ENCODE measurements at places on chromosomes 3 and 15.

GRCh38 chr3:194117104-194117845, 18.7 kb upstream of the HES1 start:
- no peak for DNase-seq

DNA sequence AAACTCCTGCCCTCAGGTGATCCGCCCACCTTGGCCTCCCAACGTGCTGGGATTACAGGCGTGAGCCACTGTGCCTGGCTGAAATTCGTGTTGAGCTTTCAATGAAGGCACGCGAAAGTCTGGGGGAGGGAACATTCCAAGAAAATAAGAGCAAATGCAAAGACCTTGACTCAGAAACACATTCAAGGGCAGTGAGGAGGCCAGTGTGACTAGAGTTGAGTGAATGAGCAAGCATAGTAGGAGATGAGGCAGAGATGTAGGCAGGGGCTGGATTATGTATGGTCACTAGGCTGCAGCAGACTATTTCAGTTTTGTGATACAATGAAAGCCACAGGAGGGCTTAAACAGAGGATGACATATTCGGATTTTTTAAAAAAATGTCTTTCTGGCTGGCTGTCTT, 67.0 kb downstream of the SCN11A start:
- no peak for DNase-seq

DNA sequence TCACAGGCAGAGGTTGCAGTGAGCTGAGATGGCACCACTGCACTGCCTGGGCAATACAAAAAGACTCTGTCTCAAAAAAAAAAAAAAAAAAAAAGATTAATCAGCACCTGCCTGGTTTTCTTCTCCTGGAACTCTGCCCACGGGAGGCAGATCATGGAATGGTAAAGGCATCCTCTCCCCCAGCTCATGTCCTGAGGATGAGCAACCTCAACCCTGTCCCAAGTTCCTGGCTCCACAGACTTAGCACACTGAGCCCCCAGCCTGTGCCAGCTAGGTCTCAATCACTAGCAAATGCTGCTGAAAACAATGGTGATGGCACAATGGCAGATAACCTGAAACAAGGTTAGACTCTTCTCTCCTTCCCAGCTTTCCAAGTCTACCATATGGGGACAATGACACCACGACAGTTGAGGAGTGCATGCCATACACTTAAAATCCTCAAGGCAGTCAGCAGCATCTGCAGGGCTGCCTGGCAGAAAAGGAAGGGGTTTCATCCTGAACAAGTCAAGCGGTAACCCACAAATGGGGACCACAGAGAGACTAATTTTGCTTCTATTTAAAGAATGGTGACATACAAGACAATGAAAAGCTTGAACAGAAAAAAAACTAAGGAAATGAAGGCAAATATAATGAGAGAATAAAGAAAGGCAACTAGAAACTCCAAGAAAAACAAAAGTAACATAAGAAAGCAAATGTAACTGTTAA, 4.8 kb downstream of the CLN6 start:
- DNase-seq: no peak

DNA sequence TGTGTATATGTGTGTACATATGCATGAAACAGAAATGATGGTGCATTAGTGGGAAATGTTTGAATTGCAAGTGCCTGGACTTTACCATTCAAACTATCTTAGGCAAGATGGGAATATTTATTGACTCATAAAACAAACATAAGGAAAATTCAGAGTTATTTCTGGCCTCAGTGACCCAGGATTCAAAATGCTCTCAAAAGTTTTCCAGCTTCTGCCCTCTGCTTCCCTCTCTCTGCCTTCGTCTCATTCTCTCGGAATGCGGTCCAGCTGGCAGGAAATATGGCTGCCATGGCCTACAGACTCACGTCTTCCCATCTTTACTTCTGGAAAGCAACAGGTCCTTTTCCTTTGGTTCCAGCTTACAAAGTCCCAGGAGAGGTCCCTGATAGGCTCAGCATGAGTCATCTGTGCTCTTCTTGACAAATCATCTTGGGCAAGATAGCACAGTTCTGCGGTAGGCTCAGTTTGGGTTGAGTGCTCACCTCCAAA, 8.7 kb upstream of the ZNF774 start:
- DNase-seq: no peak

- peak; percentile 85 for DNase-seq
Measured at GRCh38 chr3:52317208-52318000, 1.3 kb downstream of the DNAH1 start.

GRCh38 chr3:71443332-71443731, 140.2 kb downstream of the FOXP1 start:
- no peak for DNase-seq

DNA sequence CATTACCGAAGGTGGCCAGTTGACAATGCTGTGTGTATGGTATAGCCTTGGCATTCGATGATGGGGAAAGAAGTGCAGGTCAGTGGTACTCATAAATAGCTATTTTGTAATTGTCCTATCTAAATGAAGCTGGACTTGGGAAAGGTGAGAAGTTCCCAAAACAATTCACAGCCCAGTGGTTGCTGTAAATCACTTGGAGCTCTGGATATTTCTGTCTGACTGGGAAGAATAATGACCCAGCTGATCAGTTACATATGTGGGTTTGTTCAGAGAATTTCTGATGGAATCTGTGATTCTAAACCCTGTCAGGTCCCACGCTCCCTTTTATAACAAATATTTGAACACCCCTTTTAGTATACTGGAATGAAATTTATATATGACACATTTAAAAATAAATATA, 133.9 kb upstream of the PFN2 start:
- DNase-seq: no peak

DNA sequence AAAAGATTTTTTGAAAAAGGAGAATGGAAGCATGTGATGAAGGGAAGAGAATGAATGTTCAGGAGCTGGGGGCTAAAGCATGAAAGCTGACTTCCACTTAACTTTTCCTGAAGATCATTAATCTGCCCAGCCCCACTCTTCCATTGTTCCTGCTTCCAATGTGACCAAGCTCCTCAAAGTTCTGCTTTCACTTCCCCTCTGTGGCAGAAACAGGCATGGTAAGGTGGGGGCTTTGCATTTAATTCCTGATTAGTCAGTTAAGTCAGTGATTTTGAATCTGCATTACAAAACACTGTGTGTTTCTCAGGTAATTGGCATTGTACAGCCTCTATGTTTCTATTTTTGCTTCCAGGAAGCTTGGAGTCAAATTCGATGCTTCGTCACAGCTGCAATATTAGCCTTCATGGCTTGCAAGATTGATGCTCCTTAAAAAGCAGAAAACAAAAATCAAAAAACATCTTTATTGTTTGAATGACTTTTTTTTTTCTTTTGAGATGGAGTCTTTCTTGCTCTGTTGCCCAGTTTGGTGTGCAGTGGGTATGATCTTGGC, 7.3 kb upstream of the TM6SF1 start:
- DNase-seq: no peak

DNA sequence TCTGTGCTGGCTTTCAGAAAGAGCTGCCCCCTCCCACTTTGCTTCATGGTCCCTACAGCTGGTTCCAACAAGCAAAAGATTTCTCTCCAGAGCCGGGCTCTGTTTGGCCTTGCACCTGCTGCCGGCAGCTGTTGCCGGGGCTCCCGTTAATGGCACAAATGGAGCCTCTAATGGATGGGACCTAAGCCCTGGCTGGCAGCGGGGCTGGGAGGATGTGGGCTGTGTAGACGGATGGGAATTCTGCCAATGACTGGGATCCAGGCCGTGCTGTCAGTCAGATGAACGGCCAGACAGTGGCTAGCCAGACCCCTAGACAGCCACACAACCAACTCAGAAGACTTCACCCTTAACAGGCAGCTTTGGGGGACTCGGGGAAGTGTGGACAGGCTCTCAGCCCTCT, 88.0 kb downstream of the RPLP1 start:
- DNase-seq: no peak
